ENCODE measurements at places on chromosomes 3 and 15. TPM values are rescaled to one million over a fixed set of nuclear protein-coding genes. Genes with fewer than 3 reads are reported as not detected.

ACTC1 gene
- 26.2 TPM for total RNA-seq

HTR3E gene
- not detected for total RNA-seq

GRK7 gene
- not detected for total RNA-seq

SNX4 gene
- total RNA-seq, result 40.6 TPM

STRC gene
- 0.19 TPM for total RNA-seq

SCN11A gene
- 0.14 TPM for total RNA-seq

MYLK gene
- 16.2 TPM for total RNA-seq

ATP1B3 gene
- total RNA-seq, result 135 TPM

PRR23E gene
- total RNA-seq, result not detected

MYH15 gene
- 0.07 TPM for total RNA-seq

SLC22A13 gene
- total RNA-seq, result 0.66 TPM

PTH1R gene
- total RNA-seq, result 1.3 TPM

GRCh38 chr3:43061101-43061895, 44.6 kb downstream of the POMGNT2 start:
- no peak for DNase-seq
- peaks cover 10% of the 10 kb centered on the region for H3K36me3 ChIP-seq
- H3K27ac ChIP-seq, result no peak overlapping the region

- DNase-seq, result no peak
- H3K36me3 ChIP-seq, result no peaks in the 10 kb centered on the region
- H3K27me3 ChIP-seq, result no peaks in the 10 kb centered on the region
- no peak overlapping the region for H3K27ac ChIP-seq
These were observed 32.0 kb upstream of the MANF start for GRCh38 chr3:51353131-51353530.

DNA sequence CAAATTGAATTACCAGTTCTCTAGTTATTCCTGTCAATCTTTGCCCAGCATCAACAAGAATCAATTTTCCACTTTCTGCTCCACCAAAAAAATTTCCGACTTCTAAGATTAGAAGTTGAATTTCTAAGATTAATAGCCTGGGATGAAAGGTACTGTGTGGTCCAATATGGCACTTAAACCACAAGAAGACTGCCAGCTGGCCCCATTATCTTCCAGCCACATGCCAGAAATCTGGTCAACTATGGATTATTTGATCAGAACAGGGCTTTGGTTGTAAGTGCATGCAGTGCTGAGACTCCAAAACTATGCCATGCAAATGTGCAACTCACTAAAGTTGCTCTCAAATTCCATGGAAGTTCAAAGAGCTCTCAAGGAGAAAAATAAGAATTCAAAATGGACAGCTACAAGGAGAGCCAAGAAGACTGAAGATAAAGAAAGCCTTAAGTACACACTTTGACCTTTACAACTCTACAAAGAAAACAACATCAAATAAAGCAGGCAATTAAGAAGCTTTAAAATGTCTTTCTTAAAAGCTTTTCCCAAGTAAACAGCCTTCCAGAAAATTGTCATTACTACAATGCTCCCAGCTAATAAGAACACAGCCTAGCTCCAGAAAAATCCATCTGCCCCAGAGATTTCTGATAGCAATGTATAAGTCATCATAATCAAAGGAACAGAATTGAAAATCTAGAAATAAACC, 64.2 kb downstream of the ST3GAL6 start:
- H3K4me1 ChIP-seq, result no peaks in the 10 kb centered on the region
- peak overlapping the region; percentile 2 for H3K27ac ChIP-seq
- no peak overlapping the region for H3K4me3 ChIP-seq
- peaks cover 16% of the 10 kb centered on the region for H3K36me3 ChIP-seq
- no peak for DNase-seq
- no peaks in the 10 kb centered on the region for H3K27me3 ChIP-seq

DNA sequence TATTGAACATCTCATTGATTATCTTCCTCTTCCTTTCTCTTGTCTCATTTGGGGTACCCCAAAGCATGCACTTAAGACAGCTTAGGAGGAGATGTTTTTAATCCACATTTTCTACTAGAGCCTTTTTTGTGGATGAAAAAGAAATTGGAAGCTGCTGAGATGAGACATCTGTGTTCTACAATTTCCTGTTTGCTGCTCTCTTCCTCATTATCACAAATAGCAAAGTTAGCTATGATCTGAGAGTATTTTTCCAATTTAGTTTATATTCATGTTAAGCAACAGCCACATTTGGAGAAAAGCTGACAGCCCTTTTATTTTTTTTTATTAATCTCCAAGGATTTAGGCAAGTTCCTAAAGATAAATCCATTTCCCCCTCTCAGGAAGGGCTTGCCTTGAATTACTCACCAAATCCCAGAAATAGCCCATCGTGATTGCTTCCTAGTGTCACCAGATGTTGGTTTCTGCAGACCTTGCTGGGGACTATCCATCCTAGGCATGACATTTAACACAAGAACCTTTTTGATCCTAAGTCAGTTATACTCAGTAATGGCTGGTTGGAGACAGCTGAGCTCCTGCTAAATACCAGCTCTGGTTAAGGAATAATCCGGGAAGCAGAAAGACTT, 70.8 kb upstream of the FILIP1L start:
- H3K36me3 ChIP-seq, result no peaks in the 10 kb centered on the region
- no peak overlapping the region for H3K4me3 ChIP-seq
- H3K27ac ChIP-seq, result no peak overlapping the region
- no peak for DNase-seq
- H3K4me1 ChIP-seq, result no peaks in the 10 kb centered on the region

DNA sequence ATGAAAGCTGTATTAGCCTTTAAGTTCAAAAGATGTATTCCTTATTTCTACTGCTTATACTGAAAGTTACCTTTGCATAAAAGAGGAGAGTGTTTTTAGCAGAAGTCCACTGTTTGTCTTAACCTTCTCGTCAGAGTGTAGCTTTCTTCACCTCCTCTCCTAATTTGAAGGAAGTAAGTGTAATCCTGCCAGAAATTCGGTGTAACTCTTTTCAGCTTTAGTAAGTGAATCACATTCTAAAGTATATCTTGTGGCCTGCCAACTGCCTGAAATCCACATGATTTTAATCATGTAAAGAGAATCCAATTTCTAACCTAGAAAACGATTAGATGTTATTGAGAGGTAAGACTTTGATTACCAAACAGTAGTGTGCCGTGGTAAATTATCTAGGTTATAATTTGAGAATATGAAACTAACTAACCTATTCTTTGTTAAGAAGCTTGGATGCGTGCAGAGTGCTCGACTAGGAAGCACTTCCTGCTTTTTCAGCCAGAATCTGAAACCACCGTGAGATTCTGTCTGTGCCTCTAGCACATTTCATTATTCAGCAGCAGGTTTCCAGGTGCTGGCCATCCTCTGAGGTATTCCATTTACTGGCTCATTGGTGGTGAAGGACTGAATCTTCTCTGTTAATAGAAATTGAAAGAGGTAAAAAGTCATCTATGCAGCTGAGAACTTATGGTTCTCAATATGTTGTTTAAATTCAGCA, 7.5 kb downstream of the GYG1 start:
- peak; percentile 33 for DNase-seq
- H3K4me3 ChIP-seq, result no peak overlapping the region
- H3K27ac ChIP-seq, result peak overlapping the region; percentile 67
- H3K36me3 ChIP-seq, result no peaks in the 10 kb centered on the region

- DNase-seq, result peak; percentile 34
- H3K4me1 ChIP-seq, result peaks cover 24% of the 10 kb centered on the region
- peak overlapping the region; percentile 69 for H3K27ac ChIP-seq
- no peaks in the 10 kb centered on the region for H3K36me3 ChIP-seq
These were observed 5.6 kb downstream of the PPCDC start for GRCh38 chr15:75028991-75029377.

DNA sequence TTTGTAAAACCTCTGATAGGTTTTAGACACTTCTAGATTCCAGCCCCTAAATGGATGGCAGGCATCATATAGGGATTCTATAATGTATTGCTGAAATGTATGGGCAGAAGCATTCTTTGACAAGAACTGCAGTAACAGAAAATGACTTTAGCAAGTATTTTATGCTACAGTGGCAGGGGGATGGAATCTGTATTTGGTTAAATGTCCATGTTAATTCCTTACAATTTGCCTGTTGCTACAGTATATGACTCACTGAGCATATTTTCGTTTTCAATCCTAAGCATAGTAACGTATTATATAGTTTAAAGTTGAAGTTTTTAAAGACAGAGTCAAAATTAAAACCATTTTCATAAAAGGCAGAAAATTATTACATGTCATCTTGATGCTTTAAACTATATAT, 150.1 kb downstream of the MEX3B start:
- H3K27me3 ChIP-seq, result no peaks in the 10 kb centered on the region
- no peak for DNase-seq
- no peak overlapping the region for H3K4me3 ChIP-seq
- no peaks in the 10 kb centered on the region for H3K4me1 ChIP-seq

GRCh38 chr3:187612656-187613055, 57.5 kb downstream of the SST start:
- peaks cover 12% of the 10 kb centered on the region for H3K27me3 ChIP-seq
- H3K4me3 ChIP-seq, result no peak overlapping the region
- DNase-seq, result no peak
- H3K4me1 ChIP-seq, result peaks cover 3% of the 10 kb centered on the region
- no peaks in the 10 kb centered on the region for H3K36me3 ChIP-seq

GRCh38 chr3:187986514-187986934, 167.4 kb upstream of the LPP start:
- H3K27me3 ChIP-seq, result no peaks in the 10 kb centered on the region
- H3K27ac ChIP-seq, result no peak overlapping the region
- H3K4me3 ChIP-seq, result no peak overlapping the region

- H3K4me3 ChIP-seq, result peak within 1 kb of the TSS; percentile 99
- peaks cover 39% of the 10 kb centered on the region for H3K4me1 ChIP-seq
- no peak within 1 kb of the TSS for H3K27ac ChIP-seq
These were observed at the start of gene MEGF11 for GRCh38 chr15:66253418-66254088. Gene MEGF11, minus strand, starts transcription at chr15:66253750. Its CDS starts 125,347 bp downstream, at chr15:66128403.

DNA sequence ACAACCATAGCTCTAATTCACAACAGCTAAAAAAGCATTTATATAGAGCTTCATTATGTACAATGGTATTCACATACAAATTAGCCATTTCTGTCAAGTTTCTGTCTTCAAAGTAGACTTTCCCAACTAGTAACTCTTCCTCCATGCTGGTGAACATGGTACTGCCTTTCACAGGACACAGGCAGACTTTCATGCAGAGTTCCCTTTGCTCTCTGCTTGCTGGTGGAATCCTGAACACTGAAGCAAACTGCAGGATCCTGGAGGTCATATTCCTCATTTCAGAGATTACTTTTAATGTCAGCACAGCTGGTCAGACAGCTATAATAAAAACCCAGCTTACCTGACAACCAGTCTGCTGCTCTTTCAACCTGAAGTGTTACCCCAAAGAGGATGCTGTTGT, 53.6 kb downstream of the TASOR start:
- H3K4me3 ChIP-seq, result no peak overlapping the region
- no peaks in the 10 kb centered on the region for H3K27me3 ChIP-seq
- DNase-seq, result no peak
- H3K27ac ChIP-seq, result no peak overlapping the region

DNA sequence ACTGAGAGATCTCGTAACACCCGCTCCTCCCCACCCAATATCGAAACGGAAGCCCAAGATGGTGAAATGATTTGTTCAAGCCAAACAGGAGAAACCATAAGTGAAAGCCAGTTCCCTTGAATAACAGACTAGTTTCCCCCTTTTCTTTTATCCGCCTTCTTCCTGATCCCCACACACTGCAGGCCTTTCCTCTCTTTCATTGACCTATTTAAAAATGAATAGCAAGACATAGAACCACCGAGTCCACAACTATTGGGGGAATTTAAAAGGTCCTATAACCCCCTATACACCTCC, 382 bp upstream of the COX17 start:
- peaks cover 6% of the 10 kb centered on the region for H3K4me1 ChIP-seq
- H3K36me3 ChIP-seq, result peaks cover 14% of the 10 kb centered on the region
- H3K27me3 ChIP-seq, result no peaks in the 10 kb centered on the region
- no peak for DNase-seq
- H3K27ac ChIP-seq, result peak overlapping the region; percentile 82

DNA sequence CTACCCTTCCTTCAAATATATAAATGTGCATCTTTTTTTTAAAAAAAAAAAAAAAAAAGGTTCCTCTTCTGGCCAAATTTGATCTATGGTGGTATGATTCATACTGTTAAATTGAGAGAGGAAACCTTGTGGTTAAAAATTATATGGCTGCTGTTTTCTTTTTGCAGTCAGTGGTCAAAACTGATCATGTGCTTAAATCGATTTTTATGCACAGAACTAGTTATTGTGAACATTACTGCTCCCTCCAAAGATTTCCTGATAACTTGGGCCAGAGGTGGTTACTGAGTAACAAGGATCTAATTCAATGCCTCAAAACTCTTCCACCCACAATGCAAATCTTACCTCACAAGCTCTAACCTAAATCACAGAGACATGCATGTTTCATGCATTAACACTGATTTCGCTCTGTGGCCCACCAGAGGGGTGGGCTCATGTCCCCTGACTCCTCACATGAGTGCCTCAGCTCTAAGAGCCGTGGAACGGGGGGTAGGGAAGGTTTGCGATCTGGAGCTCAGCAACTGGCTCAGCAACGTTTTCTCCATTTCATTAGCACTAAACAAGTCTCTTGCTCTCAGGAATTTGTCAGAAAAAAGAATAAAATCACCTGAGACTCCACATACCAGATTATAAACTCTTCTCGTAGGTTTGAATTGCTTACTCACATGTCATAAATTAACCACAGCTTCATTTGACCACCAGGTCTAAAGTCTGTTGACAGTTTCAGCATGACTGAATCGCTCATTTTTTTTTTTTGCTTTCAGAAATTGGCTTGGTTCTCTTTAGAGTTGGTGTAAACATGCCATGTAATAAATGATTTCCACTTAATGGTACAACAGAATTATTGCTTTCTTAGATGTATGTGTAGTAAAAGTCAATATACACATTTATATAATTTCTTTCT, 280.4 kb downstream of the CD47 start:
- no peak for DNase-seq
- H3K36me3 ChIP-seq, result no peaks in the 10 kb centered on the region
- no peak overlapping the region for H3K4me3 ChIP-seq
- H3K27ac ChIP-seq, result no peak overlapping the region
- no peaks in the 10 kb centered on the region for H3K4me1 ChIP-seq

DNA sequence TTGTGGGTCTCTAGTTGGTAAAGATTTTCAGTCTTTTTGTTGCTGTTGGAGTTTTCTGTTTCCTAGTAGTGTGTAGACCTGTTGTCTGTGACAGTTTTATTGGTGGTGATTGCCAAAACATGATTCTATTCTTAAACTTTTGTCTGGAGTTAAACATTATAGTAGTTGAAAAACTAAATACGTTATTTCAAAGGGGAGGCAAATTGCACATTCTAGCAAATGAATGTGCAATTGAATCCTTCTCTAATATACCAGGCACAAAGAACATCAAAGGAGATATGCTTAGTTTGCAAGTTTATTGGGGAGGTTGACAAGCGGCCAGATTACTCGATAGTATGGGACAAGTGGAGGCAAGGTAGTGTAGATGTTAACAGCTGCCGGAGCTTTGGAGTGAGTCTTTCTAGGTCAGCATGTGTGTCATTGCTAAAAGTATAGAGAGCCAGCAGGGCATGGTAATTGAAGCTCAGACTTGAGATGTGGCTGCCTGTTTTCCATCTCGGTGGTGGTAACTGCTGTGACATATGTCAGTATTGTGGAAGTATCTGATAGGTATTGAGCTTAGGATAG, 20.6 kb downstream of the CHD2 start:
- H3K27ac ChIP-seq, result 0 out of 2 replicates have a peak overlapping the region, but pooled peaks have one; percentile 4
- H3K4me1 ChIP-seq, result peaks cover 45% of the 10 kb centered on the region
- peaks cover 19% of the 10 kb centered on the region for H3K36me3 ChIP-seq
- no peaks in the 10 kb centered on the region for H3K27me3 ChIP-seq
- DNase-seq, result no peak
